Left lung (tissue), 14 donors: ENCODE measurements at places on chromosomes 11 and 22. TPM values are rescaled to one million over a fixed set of nuclear protein-coding genes. Genes with fewer than 3 reads are reported as not detected.
A peak's percentile ranks its signal among the peaks of the same experiment; 100 is the strongest.

DNA sequence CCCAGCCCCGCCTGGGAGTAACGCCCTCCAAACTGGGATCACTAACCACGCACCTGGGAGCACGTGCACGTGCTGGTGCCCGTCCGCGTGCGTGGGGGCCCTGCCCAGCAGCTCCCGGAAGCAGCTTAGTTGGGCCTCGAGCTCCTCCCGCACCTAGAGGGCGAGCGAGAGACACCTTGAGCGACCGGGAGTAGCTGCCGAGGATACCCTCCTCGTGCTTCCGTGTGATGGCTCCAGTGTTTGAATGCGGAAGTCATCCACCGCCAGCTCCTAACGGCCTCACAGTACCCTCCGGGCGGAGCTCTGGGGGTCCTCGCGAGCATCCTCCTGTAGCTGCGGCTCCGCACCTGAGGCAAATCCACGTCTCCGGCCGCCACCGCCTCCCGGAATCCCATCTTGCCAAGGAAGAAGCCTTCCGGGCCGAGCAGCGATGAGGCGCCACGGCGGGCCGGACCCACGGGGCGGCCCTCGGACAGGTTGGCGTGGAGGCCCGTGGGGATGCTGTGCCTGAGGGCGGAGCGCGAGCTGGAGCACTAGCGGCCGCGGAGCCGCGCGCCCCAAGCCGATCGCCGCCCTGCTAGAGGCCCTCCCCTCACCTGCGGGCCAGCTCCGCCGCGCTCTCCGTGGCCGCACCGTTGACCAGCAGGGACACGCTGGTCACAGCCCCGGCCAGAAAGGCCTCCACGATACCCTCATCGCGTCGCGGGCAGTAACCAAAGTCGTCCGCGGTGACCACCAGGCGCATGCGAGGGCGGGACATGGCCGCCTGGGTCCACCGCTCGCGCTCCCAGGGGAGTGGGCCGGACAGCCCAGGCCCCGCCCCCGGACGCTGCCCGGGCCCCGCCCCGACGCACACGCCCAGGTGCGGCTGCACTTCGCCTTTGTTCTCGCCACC lies at the start of gene YDJC:
Gene YDJC, minus strand, starts transcription at position 768 of the 895 bp plus-strand sequence. Its CDS starts 8 bp downstream, at position 760.
- peak; percentile 94 for DNase-seq

DNA sequence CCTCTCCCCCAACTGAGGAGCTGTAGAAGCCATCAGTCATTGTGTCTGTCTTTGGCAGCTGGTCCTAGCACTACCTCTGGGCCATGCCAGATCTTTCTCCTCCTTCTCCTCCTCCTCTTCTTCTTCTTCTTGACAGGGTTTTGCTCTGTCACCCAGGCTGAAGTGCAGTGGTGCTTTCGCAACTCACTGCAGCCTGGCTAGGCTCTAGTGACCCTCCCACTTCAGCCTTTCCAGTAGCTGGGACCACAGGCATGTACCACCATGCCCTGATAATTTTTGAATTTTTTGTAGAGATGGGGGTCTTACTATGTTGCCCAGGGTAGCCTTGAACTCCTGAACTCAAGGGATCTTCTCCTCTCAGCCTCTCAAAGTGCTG lies 50.1 kb upstream of the SHANK2 start:
- no peak for DNase-seq

DNA sequence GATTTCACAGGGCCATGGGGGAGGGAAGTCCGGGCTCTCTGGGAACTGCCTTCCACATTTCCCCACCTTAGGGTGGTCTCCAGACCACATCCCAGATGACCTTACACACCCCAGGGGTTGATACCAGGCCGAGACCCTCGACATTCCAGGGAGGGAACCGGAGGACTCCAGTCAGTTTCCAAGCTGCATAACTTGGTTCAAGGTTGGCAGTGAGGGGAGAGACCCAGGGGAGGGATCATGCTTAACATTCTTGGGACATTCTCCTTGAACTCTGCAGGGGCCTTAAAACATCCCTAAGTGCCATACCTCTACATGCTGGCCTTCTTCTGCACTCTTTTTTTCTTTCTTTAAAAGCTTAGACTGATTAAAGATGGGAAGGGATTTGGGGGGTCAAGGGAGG lies 251.0 kb downstream of the ST3GAL4 start:
- no peak for DNase-seq

- no peak for DNase-seq
Observed at GRCh38 chr11:102530558-102530957, at the start of gene MMP7. TSS of gene MMP7 (minus strand) at chr11:102530747. CDS start at chr11:102530700, 47 bp downstream.

DNA sequence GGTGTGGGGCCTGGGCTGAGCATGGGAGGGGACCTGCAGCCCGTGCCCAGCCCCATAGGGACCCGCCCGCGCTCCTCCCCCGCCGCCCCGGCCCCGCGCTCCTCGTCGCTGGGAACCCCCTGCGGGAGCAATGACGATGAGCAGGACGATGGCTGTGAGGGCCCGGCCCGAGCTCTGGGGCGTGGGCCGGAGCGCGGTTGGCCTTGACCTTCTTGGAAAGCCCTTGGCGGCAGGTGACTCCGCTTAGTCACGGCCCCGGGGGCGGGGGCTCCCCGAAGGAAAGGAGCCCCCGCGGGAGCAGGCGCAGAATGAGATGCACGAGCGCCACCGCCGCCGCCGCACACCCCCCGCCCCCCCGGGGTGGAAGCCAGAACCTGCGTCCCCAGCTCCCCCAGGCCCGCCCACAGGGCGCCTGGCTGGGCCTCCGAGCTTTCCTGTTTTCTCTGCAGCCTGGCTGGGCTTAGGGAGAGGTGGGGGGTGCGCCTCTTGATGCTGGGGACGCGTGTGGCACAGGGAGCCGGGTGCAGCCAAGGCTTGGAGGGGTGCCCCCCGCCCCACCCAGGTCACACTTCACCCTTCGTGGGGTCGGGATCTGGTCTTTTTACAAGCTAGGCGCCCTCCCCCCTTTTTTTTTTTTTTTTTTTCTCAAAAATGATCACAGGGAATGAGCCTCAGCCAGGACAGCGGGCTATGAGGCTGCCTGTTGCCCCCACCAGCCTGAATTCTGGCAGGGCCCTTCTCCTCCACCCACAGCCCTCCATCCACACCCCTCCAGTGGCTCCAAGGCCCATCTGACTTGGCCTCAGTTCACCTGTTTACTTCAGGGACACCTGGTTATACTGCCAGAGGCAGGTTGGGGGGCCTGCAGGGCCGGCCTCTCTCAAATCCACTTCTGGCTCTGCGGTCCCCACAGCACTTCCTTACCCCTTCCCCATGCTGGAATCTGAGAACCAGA lies 17.9 kb downstream of the CRELD2 start:
- peak; percentile 100 for DNase-seq

GRCh38 chr11:105673089-105673488 lies 63.2 kb downstream of the GRIA4 start:
- DNase-seq: peak; percentile 66

DNA sequence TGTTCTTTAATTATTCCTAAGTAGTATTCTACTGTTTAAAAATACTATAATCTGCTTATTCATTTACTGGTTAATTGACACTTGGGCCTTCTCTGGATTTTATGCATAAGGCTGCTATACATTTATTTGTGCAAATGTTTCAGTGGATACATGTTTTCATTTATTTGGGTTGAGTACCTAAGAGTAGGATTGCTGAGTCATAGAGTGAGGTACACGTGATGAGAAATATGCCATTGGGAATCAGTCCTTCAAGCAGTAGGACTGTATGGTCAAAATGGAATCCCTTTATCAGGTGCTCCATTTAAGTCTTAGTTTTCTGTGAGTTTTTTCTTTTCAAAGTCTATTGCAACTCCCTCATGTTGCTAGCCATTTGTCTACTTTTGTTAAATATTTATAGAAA lies 275.2 kb upstream of the SORL1-AS1 start:
- no peak for DNase-seq

GRCh38 chr22:44898236-44898635 lies 111.6 kb downstream of the PHF21B start:
- no peak for DNase-seq

GRCh38 chr11:33387581-33387980 lies 130.4 kb downstream of the HIPK3 start:
- no peak for DNase-seq

DNA sequence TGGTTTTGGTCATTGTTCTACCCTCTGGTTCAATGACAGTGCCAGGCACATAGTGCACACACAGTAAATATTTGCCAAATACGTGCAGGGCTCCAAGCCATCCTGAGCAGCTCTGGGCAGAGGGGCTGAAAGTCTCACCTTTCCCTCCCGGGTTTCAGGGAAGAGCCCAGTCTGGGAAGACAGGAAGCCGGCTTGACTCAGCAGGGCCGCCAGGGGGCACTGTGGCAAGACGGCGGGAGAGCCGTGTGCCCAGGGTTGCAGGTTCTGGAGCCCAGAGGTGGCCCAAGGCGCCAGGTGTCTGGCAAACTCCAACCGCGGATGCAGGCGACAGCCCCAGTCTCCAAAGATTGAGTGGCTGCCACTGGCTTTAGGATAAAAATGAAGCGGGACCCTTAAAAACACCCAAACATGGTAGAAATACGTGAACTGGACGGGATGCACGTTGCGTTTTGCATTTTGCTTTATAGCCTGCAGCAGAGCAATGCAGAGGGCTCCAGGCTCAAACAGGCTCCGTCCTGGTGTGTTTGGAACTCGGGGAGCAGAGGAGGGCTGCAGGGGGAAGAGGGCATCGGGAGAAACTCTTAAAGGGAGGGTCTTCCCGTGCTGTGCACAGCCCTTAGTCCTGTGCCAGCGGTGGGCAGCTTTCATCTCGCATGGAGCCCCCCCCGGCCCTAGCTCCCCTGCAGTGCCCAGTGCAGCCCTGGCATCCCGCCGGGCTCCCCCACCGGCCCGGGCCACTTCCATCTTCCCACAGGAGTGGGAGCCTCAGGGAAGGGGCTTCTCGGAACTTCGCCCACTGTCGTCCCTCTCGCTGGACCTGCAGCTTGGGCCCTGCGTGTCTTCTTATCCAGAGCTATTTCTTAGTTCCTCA lies 10.7 kb downstream of the KRTAP5-5 start:
- DNase-seq: no peak

Gene C11orf65
- 2.3 TPM for polyA plus RNA-seq

Gene ZNF143
- 23.7 TPM for polyA plus RNA-seq

Gene ANO3
- 0.57 TPM for polyA plus RNA-seq
